ENCODE measurements at places on chromosomes 13 and 19. TPM values are rescaled to one million over a fixed set of nuclear protein-coding genes. Genes with fewer than 3 reads are reported as not detected.

Gene ZNF497
- 0.98 TPM for total RNA-seq

Gene ALDH16A1
- total RNA-seq, result 22.9 TPM

Gene CEACAM21
- total RNA-seq, result not detected

Gene C19orf85
- not detected for total RNA-seq

Gene GFY
- 0.21 TPM for total RNA-seq

Gene MUC16
- total RNA-seq, result 0.07 TPM

Gene OVOL3
- total RNA-seq, result 0.15 TPM

Gene ZNF667
- total RNA-seq, result not detected

Gene KIR2DL4
- total RNA-seq, result not detected

Gene PEAK3
- not detected for total RNA-seq

Gene RFXAP
- 1.2 TPM for total RNA-seq

Gene CRB3
- 3.0 TPM for total RNA-seq

Gene ZNF606
- 1.9 TPM for total RNA-seq

Gene PSG2
- not detected for total RNA-seq

Gene EML2
- 23.8 TPM for total RNA-seq

Gene FGF14
- not detected for total RNA-seq

Gene NXNL1
- not detected for total RNA-seq

Gene TYROBP
- not detected for total RNA-seq

Gene ZIC5
- total RNA-seq, result 3.0 TPM

Gene TMEM86B
- 5.2 TPM for total RNA-seq

Gene DACT3
- 0.39 TPM for total RNA-seq

Gene EEF1AKMT1
- 4.6 TPM for total RNA-seq

Gene ZNF560
- total RNA-seq, result not detected

Gene TSKS
- total RNA-seq, result not detected

Gene GPR4
- total RNA-seq, result 0.12 TPM

Gene ZNF610
- total RNA-seq, result not detected

Gene PEG3
- not detected for total RNA-seq

Gene PSG5
- 0.54 TPM for total RNA-seq

Gene PCDH8
- not detected for total RNA-seq

Gene PLEKHF1
- total RNA-seq, result 11.4 TPM

Gene PMIS2
- not detected for total RNA-seq

Gene PEX11G
- 1.9 TPM for total RNA-seq

Gene TPTE2
- not detected for total RNA-seq

Gene ACTMAP
- 18.3 TPM for total RNA-seq

Gene ABCA7
- total RNA-seq, result 9.7 TPM
